ENCODE measurements at places on chromosomes 1 and 21. TPM values are rescaled to one million over a fixed set of nuclear protein-coding genes. Genes with fewer than 3 reads are reported as not detected.
A peak's percentile ranks its signal among the peaks of the same experiment; 100 is the strongest.

GUCA2A gene
- total RNA-seq: not detected

TRAPPC3 gene
- 147 TPM for total RNA-seq

SHISAL2A gene
- total RNA-seq: 0.15 TPM

OR2L3 gene
- total RNA-seq: not detected

BCAR3 gene
- 52.4 TPM for total RNA-seq

HRNR gene
- total RNA-seq: not detected

PTPN22 gene
- 1.7 TPM for total RNA-seq

TMEM269 gene
- 0.02 TPM for total RNA-seq

LYPD8 gene
- 0.84 TPM for total RNA-seq

AMIGO1 gene
- total RNA-seq: 1.1 TPM

OR10Z1 gene
- total RNA-seq: not detected

OR2T29 gene
- not detected for total RNA-seq

SPATA45 gene
- 1.8 TPM for total RNA-seq

SLC45A1 gene
- total RNA-seq: not detected

- no peak for DNase-seq
These were observed 3.7 kb upstream of the KPNA6 start for GRCh38 chr1:32104127-32104526.

DNA sequence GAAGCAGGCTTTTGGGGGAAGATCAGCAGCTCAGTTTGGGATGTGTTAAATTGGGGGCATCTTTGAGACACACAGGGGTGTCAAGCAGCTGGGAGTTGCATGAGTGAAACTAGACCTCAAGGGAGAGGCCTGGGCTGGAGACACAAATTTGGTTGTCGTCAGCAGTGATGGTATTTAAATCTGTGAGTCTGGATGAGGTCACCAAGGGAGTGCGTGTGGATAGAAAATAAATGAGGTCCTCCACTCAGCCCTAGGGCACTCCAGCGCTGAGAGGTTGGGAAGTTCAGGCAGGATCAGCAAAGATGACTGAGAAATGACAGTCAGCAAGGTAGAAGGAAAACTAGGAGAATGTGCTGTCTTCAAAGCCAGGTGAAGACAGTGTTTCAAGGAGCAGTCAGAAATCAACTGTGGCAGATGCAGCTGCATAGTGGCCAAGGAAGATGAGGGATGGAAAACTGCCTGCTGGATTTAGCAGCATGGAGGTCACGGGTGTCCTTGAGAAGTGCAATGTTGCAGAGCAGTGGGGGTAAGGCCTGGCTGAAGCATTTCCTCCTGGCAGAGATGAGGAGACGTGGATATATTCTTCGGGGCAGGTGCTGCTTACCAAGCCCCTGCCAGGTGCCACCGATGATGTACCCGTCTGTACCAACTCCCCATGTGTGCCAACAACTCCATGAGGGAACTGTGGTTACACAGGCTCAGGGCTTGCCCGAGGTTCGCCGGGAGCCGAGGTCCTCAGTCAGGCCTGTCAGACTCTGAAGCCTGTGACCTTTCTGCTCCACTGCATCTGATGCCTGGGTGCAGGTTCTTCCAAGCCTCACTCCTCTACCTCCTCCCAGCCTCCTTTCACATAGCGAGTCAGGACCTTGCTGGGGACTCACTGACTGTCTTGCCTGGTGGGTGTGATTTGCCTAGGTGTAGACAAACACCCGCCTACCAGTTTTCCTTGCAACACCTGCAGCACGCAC, 11.3 kb downstream of the MAP7D1 start:
- peak; percentile 82 for DNase-seq

GRCh38 chr1:10257851-10258250, 47.5 kb downstream of the KIF1B start:
- DNase-seq: no peak

- no peak for DNase-seq
These were observed 901.2 kb downstream of the TTLL7 start for GRCh38 chr1:83097715-83098114.

- peak; percentile 35 for DNase-seq
These were observed 89.5 kb upstream of the GNG4 start for GRCh38 chr1:235739124-235739523.

GRCh38 chr1:86155807-86156565, 586 bp downstream of the COL24A1 start:
- peak; percentile 72 for DNase-seq

GRCh38 chr1:212147581-212148033, 112.1 kb downstream of the DTL start:
- DNase-seq: no peak

DNA sequence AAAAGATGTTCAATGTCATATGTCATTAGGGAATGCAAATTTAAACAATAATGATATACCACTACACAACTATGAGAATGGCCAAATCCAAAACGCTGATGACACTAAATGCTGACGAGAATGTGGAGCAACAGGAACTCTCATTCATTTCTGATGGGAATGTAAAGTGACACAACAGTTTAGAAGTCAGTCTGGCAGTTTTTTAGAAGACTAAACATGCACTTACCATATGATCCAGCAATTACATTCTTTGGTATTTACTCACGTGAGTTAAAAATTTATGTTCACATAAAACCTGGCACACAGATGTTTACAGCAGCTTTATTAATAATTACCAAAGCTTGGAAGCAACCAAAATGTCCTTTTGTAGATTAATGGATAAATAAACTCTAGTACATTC, 110.4 kb upstream of the C1orf21 start:
- no peak for DNase-seq

GRCh38 chr1:78760858-78761257, 111.2 kb downstream of the IFI44 start:
- peak; percentile 47 for DNase-seq

- no peak for DNase-seq
These were observed 390 bp upstream of the S100A9 start for GRCh38 chr1:153357076-153357852.

DNA sequence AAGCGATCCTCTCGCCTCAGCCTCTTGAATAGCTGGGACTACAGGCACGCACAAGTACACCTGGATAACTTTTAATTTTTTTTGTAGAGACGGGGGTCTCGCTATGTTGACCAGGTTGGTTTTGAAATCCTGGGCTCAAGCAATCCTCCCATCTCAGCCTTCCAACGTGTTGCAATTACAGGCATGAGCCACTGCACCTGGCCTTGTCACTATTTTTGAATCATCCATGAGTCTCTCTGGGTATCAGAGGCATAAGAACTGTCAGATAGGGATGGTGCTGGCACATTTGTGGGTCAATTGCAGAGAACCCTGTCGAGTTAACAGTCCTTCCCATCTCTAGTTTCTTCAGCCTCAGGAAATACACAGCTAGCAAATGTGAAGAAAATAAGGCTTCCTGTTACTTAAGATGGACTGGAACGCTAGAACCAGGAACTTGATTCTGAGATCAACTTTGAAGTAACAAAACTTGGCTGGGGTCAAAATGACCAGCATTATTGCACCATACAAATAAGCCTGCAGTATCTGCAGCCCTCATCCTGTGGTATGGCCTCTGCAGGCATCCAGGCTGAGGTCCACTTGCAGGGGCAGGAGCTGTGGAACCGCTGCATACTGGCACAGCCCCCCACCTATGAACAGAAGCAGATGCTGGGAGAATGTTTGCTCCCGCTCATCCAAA, 124.3 kb upstream of the GADD45A start:
- DNase-seq: no peak

DNA sequence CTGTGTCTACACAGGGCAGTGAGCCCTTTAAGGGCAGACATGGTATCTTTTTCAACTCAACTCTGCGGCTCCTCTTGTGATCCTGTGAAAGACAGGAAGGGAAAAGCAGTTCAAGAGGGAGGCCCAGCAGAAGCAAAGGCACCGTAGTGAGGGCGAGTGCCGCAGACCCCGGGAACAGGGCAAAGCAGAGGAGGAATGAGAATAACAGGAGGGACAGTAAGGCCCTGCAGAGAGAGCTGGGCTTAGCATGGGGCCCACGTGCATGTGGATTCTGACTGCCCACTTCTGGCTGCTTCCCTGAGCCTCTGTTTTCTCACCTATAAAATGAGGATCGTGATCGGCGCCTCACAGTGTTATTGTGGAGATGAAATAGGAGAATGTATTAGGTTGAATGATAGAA, 409.3 kb downstream of the PTPRU start:
- DNase-seq: no peak

- no peak for DNase-seq
These were observed 266.2 kb downstream of the FAF1 start for GRCh38 chr1:50693829-50694228.

DNA sequence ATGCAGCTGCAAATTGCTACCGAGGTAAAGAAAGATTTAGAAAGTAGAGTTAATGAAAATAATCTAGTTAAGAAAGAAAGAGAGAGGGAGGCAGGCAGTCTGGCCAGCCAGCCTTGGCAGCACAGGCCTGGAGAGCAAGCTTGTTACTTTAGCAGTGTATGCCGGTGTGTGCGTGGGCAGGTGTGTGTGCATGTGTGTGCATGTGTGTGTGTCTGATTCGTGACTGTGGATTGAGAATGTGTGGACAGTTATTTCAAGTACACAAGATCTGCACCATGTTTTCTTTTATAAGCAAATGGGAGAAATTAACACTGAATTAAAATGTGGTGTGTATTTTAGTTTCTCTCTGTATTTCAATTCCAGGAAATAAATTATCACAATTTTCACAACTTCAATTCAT, 211.6 kb downstream of the DSCAM start:
- DNase-seq: no peak

GRCh38 chr1:26579681-26580111, 50.1 kb downstream of the RPS6KA1 start:
- no peak for DNase-seq

- no peak for DNase-seq
These were observed 2.0 kb upstream of the NOS1AP start for GRCh38 chr1:162067466-162067865.

DNA sequence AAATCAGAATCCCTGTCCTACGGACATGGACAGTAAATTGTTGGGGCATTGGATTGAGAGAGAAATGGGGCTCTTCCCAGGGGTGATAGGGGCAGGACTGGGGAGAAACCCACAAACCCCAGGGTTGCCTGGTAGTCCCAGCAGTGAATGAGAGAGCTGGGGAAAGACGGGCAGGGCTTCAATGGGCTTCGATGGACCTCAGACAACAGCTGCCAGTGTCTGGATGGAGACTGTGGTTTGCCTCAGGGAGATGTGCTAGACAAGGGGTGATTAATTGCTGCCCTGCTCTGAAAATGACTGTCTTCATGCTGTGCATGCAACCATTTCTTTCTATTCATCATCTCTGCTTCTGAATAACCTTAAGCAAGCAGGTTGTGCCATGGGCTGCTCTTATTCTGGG, 7.4 kb downstream of the GPR25 start:
- DNase-seq: peak; percentile 74

- DNase-seq: no peak
These were observed 569 bp downstream of the KHDC4 start for GRCh38 chr1:155933591-155934096.
